ENCODE measurements at places on chromosomes 4 and X. TPM values are rescaled to one million over a fixed set of nuclear protein-coding genes. Genes with fewer than 3 reads are reported as not detected.

HSFX1 gene
- 0.20 TPM for total RNA-seq

PAGE2 gene
- not detected for total RNA-seq

FOXR2 gene
- total RNA-seq, result not detected

WDFY3 gene
- 72.4 TPM for total RNA-seq

CCDC158 gene
- total RNA-seq, result not detected

PCDH19 gene
- total RNA-seq, result under 0.01 TPM

DNA sequence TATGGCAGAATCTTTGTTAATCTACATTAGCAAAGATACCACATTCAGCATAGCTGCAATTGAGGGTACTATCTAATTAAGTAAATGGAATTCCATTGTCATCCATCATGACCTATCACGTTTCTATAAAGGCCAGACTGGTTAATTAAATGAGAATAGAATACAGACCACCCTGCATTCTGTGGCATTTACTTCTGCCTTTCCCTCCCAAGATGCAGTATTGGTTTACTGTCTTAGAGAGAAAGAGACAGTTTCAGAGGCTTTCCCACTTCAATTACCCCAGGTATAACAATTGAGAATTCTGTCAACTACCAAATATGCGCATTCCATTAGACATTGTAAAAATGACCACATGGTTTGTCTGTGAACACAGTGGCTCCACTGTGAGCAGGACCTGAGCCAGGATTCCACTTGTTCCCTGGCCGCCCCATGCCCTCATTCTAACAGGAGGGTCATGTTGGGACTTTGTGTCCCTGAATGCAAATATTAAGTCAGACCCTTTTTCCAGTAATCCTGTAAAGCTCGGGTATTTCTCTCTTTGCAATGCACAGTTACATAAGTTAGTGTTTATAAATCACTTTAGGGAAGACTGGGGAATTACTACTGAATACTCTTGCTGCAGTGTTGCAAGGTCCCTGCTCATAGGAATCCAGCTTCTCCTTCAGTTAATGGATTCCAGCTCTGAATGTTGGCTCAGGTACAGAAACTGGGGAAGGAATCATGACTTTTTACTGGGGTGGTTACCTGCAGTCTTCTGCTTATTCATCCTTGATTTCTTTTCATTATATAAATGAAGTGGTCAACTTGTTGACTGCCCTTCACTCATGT lies 261.0 kb downstream of the PDGFC start:
- DNase-seq, result no peak

DNA sequence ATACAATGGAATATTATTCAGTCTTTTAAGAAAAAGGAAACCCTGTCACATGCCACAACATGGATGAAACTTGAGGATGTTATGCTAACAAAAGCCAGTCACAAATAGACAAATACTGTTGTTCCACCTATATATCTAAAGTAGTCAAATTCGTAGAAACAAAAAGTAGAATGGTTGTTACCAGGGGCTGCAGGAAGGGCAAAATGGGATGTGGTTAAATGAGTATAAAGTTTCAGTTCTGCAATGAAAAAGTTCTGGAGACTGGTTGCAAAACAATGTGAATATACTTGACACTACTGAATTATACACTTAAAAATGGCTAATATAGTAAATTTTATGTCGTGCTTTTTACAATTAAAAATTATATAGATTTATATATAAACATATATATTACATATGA lies 12.2 kb downstream of the SPOCK3 start:
- DNase-seq, result no peak

DNA sequence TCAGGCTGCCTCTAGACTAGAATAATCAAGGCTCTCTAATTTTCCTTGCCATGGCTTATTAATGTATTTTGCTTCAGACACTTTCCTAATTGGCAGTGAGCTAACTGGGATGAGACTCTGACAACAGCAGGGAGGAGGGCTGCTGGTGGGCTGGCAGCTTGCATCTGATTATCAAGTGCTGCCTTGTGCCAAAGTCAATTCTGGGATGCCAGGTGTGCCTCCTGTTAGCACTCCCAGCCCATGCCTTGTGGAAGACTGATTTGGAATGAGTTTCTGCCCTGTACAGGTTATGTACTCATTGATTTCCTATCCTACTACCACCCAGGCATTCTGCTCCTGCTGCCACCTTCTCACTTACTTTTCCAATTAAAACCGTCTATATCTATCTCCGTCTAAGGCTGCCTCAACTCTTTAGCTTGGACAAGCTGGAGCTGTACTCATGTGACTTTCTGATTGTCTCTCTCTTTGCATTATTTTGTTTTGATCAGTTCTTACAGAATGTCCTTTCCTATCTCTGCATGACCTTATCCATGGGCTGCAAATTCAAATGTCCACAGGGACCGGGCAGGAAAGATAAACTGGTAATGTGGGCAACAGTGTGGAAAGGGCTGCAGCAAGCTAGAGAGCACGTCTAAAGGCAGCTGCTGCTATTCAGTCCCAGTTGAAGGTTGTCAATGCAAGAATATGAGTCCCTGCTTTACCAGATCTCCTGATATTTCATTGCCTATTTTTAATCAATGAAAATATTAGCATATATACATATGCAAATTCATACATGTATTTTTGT lies 112.6 kb downstream of the GABRA2 start:
- no peak for DNase-seq

GRCh38 chr4:791898-792625 lies 33.9 kb downstream of the CPLX1 start:
- no peak for DNase-seq

- DNase-seq, result peak; percentile 94
These were observed at the start of gene APEX2 for GRCh38 chrX:54999717-55000598. Gene APEX2, plus strand, starts transcription at chrX:55000363. Its CDS starts 60 bp downstream, at chrX:55000423.

DNA sequence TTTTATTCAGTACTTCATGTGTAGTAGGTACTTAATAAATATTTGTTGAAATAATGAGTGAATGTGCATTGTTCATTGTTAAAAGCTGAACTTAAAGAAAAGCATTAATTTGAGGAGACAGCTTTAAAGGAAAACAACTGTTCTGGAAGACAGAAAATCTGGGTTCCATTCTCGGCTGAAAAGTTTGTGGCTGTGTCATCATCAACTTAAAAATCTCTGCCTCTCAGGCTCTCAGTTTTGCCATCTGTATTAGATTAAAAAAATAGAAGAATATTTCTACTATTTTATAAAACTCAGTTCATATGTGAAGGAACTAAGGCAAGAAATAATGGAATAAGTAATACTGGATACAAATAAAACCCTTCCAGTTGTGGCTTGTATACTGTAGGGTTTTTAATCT lies 62.5 kb downstream of the FSTL5 start:
- no peak for DNase-seq

DNA sequence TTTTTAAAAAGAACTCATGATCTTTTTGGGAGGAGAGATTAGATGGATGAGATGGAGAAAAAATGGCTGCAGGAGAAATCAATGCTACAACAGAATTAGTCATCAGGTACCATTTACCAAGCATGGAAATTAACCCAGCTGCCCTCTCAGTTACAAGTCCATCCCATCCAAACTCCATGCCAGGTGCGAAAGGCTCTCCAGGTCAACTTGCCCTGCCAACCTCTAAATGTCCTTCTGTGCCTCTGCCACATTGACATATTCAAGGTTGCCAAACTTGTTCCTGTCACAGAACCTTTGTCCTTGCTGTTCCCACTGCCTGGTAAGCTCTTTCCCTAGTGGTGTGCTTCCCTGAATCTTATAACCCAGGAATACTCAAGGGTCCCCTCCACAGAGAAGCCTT lies 7.2 kb downstream of the SPATA18 start:
- no peak for DNase-seq

DNA sequence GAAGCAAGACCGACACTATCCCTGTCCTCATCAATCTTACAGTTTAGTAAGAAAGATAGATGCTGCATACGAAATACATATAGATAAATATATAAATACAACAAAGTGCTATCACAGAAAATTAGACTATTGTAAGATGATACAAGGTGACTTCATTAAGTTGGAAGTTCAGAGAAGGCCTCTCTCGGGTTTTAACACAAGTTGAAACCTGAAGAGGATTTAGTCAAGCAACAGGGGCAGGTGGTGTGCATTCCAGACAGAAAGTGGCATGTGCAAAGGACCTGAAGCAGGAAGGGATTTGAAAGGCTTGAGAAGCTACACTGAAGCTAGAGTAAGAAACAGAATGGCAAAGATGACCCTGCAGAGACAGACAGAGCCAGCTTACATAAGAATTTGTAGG lies 36.5 kb downstream of the USP46 start:
- no peak for DNase-seq

- DNase-seq, result no peak
These were observed 2201.2 kb downstream of the ARAP2 start for GRCh38 chr4:34043131-34043530.

Data from lung microvascular endothelial cell (primary cell).